Stimulated activated CD8-positive, alpha-beta memory T cell treated with anti-CD3 and anti-CD28 coated beads, Interleukin-4, amount 100 ng/mL, for 1 hour (primary cell): ENCODE measurements at places on chromosomes 2 and 18.

DNA sequence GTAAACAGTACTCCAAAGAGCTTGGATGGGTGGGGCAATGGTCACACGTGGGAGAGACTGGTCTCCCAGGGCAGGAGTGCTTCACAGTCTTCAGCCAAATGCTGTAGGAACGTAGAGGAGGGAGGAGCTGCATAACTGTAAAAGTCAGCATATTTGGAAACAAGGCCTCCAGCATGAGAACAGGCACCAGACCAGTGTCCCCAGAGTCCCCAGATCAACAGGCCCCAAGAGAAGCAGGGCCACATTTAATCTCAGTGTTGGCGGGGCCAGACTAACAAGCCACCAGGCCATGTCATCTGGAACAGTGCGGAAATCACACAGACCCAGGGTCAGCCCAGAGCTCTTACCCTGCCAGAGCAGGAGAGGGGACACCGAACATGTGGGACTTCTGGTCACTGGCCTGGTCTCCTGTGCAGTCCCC, 63.2 kb downstream of the ADCY3 start:
- DNase-seq: no peak

- DNase-seq: no peak
Observed at GRCh38 chr2:29443627-29444026, 328.4 kb downstream of the CLIP4 start.

GRCh38 chr2:178264211-178264610, 69.9 kb downstream of the OSBPL6 start:
- DNase-seq: no peak

DNA sequence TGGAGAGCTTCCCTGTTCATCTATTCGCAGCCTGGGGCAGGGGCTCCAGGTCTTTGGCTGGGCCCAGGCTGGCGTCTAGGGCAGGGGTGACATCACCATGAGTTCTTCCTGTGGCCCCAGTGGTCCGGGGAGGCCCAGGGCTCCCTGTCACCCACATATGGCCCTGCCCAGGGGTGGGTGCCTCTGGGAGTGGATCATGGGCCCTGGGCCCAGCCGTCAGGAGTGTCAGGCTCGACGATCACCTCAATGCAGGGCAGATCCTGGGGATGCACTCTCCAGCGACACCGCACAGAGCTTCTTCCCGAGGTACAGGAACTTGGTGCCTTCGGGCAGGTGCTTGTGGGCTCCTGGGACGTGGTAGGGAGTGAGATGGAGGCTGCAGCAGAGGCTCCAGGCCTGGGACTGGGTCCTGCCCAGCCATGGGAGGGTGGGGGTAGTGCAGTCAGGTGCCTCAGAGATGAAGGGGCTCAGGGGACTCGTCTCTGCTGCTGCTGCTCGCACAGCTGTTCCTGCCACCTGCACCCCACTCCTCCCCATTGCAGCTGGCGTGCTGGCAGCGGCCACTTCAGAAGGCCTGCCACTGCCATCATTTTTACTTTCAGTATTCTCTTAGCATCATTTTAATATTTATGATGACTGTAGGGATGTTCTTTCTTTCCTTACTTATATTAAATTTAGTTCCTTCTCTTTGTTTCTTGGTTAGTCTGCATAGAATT, 196.0 kb upstream of the VRK2 start:
- no peak for DNase-seq

- DNase-seq: no peak
Observed at GRCh38 chr2:65320042-65320725, 92.6 kb downstream of the ACTR2 start.

- DNase-seq: no peak
Observed at GRCh38 chr2:236008857-236009256, 159.3 kb downstream of the GBX2 start.

GRCh38 chr2:187263675-187264560, 184.1 kb downstream of the CALCRL start:
- no peak for DNase-seq

- DNase-seq: no peak
Observed at GRCh38 chr2:207632575-207633493, 7.6 kb upstream of the METTL21A start.

DNA sequence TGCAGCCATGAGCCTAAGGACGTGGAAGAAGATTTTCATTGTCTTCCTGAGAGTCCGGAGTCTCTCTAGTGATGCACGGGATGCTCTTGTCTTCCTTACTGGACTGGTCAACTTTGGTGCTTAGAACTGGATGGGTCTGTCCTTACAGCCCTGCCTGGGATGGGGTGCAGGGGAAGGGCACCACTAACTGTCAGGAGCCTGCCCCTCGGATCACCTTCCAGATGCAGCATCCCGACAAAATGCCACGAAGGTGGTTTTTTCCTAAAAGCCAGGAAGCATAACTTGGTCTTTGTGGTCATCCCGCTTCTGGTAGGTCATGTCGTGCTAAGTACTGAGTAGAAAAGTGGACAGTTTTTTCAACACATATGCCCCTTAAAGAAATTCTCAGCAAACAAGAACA, 207.4 kb upstream of the TWIST2 start:
- DNase-seq: no peak

DNA sequence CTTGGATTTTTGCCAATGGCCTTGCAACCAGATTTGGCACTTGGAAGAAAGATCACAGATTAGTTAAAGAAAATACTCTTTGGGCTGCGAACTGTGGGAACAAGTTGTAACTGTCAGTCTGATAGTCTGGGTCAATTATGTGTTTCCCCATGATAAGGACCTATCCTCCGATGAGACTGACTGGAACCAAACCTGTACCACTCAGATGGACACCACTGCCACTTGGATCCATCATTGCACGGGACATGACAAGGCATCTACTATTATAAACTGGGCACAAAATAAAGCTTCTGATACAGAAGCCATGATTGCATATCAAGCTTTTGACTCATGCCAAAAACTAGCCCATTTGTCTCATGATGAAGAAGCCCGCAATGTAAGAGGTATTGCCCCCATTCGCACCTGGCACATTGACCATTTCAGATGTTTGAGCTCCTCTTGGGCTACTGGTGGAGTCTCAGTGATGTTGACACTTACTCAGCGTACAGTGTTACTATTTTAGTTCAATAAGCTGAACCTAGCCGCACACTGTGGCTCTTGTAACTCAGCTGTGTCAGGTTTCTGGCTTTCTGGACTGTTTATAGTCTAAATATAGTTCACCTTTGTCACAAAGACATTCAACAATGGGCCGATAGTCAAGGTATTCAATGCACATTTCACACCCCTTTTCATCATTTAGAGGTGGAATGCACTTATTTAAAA, 179.8 kb upstream of the RBBP8 start:
- no peak for DNase-seq

- DNase-seq: no peak
Observed at GRCh38 chr2:109176928-109177327, 47.9 kb downstream of the SH3RF3 start.

DNA sequence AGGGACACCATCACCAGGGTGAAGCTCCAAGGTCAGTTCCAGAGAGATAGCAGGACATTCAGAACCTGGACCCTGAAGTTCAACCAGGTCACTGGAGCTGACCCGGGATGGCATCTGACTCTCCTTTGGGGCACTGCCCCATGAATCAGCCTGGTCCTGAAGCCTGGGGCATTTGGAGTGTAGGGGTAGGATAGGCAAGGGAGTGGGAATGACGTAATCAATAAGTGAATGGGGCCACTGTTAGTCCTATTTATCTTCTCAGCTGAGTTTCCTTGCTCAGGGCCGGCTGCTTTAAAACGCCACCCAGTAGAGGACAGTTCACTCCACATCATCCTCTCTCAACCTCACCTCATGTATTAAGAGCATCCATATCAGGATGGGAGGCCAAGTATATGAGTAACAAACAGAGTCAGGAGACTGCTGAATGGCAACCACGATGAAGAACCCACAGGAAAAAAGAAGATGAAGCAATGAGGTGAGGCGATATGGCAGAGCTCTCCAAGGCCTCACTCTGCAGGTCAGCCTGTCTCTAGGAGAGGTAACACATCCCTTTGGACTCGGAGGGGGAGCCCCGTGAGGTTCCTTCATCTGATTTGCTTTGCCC, 1.8 kb upstream of the RFX8 start:
- DNase-seq: no peak

GRCh38 chr2:215862351-215862771, 151.0 kb downstream of the MREG start:
- DNase-seq: no peak

DNA sequence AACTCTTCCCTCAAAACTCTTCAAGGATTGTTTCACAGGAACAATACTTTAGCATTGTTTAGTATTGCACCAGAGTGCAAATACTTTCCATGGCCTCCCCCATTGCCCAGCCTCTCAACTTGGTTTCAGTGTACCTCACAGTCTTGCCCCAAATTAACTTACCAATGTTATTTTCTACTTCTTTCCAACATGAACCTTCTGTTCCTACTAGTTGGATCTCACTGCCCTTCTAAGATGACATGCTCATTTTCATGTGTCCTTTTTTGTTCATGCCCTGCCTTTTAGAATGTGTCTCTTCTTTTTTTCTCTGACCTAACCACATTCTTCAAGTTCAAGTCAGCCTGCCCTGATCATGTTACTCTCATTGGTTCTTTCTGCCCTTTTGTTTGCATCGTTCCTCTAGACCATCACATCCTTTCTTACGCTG, 4.1 kb downstream of the SPATS2L start:
- no peak for DNase-seq

GRCh38 chr18:79949697-79950487, 1.6 kb downstream of the SLC66A2 start:
- no peak for DNase-seq

GRCh38 chr2:79511320-79511951, 1.4 kb upstream of the CTNNA2 start:
- no peak for DNase-seq

DNA sequence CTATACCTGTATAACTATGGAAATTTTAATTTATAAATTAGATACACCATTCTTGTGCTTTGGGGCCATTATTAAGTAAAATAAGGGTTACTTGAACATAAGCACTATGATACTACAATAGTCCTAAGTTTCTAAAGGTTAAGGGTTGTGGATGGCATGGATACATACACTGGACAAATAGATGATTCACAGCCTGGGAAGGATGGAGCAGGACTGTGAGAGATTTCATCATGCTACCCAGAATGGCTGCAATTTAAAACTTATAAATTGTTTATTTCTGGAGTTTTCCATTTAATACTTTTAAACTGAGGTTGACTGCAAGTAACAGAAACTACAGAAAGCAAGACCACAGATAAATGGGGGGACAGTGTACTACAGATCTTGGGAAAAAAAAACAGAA, 295.8 kb upstream of the ZNF804A start:
- DNase-seq: no peak

- DNase-seq: no peak
Observed at GRCh38 chr2:181677912-181678586, 2.3 kb downstream of the NEUROD1 start.

- DNase-seq: no peak
Observed at GRCh38 chr18:9048808-9049494, 53.5 kb upstream of the NDUFV2 start.

DNA sequence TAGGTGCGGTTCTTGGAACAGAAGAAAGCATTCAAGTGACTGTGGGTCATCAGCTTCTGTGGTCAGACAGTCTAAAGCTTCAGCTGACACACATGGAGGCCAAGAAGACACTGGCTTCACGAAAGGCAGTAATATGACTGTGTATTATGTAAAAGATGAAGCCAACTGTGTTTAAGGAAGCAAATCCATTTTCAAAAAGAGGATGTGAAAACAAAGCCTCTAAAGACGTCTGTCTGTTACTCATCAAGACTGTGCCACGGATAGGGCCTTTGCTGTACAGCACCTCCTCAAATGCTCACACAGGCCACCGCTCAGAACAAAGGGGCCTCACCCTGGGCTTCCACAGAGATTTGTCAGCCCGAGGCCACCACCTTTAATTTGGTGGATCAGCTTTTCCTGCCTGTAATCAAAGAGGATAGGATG, 21.1 kb upstream of the TMEM163 start:
- no peak for DNase-seq

DNA sequence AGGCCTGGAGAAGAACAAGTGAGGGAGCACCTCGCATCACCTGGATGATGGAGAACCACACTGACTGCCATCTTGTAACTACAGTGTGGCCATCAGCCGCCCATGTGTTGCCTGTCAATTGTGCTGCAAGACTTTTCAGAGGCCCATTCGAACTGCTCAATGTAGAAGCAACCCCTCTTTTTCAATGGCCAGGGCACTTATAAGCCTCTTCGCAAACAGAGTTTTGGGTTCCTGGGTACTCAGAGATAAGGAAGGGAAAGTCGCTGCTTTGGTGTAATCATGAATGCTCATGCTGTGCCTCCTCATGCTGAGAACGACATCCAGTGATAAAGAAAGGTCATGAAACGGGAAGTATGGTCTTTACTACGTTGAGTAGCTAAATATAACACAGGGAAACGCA, 143.9 kb upstream of the SLC39A10 start:
- DNase-seq: no peak

GRCh38 chr2:11809586-11810236, 63.3 kb downstream of the LPIN1 start:
- no peak for DNase-seq

DNA sequence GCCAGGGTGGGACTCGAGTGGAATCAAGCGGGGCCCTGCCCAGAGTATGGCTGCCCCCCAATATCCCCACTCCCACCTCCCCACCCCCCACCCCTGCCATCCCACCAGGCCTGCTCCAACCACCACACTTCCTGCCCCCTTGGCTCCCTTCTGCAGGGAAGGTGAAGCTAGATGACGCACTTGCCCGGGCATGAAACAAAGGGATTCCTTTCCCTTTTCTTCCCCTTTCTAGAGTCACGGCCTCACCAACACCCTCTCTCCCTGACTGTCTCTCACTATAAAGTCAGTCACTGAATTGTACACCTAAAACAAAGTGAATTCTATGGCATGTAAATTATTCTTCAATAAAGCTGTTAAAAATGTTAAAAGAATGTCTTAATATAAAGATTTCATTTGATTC, 16.0 kb downstream of the ZBTB7C start:
- no peak for DNase-seq

GRCh38 chr2:119126650-119127049, 31.9 kb downstream of the C1QL2 start:
- DNase-seq: no peak

DNA sequence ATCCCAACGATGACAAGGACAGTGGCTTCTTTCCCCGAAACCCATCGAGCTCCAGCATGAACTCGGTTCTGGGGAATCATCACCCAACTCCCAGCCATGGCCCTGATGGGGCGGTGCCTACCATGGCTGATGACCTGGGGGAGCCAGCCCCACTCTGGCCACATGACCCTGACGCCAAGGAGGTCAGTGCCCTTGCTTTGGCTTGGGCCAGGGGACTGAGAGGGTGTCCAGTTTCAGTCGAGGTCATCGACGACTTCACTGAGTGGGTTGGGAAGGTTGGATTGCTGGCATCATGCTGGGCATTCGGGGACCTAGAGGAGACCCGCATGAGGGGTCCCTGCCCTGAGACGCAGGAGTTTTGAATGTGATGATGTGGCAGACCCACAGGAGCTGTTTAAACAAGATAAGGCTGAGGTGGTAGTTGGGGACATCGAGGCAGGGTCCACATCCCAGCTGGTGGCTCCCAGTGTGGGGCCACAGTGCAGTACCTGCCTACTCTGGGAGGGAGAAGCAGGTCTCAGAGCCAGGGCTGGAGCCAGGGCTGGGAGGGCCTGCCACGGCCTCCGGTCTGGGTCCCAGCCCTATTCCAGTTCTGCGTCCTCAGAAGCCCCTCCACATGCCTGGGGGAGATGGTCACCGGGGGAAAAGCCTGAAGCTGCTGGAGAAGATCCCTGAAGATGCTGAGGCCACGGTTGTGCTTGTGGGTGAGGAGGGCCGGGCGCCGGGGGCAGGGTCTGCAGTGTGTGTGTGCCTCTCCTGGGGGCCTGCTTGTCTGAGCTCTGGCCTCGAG, 6.0 kb downstream of the SLC4A3 start:
- DNase-seq: no peak

GRCh38 chr2:238299803-238300202, 11.4 kb upstream of the PER2 start:
- no peak for DNase-seq
